ENCODE measurements at places on chromosomes 5 and 9. TPM values are rescaled to one million over a fixed set of nuclear protein-coding genes. Genes with fewer than 3 reads are reported as not detected.

- DNase-seq: no peak
Observed at GRCh38 chr9:133581513-133582343, 27.5 kb downstream of the FAM163B start.

DNA sequence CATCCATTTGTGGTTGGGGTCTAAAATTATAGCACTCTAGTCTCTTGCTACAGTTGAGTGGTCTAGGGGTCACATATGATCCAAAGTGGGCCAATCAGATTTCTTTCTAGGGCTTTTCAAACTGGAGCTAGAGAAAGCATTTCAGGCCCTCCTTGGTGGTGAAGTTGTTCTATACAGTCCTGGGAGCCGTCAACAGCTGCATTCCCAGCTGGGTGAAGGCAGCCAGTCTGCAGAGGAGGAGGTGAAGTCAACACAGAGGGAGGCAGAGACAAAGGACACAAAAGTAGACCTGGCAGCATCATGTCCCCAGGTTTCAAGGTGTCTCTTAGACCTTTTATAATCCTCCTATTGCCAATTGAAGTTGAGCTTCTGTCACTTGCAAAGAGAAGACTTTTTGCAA, 518.2 kb downstream of the BNC2 start:
- no peak for DNase-seq

DNA sequence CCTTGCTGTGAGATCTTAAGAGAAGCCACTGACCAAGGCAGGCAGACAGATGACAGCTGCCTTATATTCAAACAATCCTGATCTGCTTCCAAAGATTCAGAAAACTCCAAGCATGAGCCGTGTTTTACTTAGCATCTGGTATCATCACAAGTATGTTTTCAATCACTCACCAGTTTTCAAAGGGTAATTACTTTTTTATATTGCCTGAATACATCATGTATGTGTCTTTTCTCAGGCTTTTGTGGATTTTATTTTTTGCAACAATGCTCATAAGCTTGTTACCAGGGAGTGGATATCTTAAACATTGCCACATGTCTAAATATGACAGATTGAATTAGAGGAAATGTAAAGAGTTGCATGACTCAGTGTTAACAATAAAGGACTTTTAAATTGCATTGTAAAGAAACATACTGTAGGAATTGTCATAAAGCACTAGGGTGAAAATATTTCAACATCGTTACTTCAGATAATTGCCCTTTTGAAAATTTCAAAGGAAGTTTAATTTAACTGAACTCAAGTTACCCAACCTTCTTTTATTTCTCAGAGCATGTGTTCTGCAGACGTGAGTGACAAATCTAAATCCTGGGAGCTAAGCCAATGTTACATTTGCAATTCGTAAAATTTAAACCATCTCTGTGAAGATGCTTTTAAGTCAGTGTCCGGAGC, 326.1 kb downstream of the PLK2 start:
- DNase-seq: no peak

DNA sequence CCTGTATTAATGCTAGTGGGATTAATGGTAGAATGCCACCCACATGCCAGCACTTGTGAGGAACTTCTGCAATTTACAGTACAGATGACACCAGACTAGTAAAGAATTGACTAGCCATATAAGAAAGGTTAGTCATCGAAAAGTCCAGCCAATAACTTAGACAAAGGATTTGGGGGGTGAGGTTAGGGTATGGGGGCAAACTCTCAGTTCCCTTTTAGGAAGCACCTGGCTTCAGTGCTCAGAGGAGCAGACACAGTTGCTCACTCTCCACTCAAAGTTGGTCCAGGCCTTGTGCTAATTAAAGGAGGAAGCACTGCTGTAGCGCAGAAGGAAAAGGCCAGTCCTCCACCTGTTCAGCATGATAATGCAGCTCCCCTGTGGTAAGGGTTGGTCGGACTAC, 25.2 kb downstream of the TGFBR1 start:
- no peak for DNase-seq

DNA sequence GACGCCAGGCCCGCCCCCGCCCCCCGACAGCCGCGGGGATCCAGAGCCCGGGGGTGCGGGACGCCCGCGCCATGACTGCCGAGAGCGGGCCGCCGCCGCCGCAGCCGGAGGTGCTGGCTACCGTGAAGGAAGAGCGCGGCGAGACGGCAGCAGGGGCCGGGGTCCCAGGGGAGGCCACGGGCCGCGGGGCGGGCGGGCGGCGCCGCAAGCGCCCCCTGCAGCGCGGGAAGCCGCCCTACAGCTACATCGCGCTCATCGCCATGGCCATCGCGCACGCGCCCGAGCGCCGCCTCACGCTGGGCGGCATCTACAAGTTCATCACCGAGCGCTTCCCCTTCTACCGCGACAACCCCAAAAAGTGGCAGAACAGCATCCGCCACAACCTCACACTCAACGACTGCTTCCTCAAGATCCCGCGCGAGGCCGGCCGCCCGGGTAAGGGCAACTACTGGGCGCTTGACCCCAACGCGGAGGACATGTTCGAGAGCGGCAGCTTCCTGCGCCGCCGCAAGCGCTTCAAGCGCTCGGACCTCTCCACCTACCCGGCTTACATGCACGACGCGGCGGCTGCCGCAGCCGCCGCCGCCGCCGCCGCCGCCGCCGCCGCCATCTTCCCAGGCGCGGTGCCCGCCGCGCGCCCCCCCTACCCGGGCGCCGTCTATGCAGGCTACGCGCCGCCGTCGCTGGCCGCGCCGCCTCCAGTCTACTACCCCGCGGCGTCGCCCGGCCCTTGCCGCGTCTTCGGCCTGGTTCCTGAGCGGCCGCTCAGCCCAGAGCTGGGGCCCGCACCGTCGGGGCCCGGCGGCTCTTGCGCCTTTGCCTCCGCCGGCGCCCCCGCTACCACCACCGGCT, 1.0 kb downstream of the FOXE1 start:
- peak; percentile 88 for DNase-seq

DNA sequence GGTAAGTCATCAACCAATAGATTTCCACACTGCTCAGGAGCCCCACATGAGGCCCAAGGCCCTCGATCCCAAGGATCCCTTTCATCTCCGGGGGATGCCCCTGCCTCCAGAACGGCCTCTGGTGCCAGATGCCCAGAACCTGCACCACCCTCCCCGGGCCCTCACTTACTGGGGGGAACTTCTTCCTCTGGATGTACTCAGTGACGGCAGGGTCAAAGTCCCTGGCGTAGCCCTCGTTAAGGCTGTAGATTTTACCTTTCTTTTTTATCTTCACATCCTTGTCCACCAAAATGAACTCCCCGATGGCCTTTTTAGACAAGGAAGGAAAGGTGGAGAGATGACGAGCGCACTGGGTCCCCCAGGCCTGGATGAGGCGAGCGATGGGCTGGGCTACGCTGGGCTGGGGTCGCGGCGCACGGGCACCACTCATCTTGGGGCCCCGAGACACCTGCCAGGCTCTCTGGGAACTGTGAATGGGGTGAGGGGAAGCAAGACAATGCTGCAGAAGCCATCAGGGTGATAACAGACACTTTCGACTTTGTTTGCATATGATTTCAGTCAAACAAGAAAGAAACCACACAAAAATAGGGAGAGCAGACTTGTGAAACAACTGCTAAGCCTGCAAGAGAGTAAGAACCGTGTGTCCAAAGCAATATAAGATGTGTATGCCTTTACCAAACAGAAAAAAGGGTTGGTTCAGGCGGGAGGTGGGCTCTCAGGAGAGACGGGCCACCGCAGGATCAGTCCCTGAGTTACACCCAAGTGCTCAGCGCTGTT, 13.2 kb upstream of the FBP2 start:
- DNase-seq: no peak

GRCh38 chr5:77791356-77791755, 15.2 kb upstream of the TBCA start:
- DNase-seq: no peak

DNA sequence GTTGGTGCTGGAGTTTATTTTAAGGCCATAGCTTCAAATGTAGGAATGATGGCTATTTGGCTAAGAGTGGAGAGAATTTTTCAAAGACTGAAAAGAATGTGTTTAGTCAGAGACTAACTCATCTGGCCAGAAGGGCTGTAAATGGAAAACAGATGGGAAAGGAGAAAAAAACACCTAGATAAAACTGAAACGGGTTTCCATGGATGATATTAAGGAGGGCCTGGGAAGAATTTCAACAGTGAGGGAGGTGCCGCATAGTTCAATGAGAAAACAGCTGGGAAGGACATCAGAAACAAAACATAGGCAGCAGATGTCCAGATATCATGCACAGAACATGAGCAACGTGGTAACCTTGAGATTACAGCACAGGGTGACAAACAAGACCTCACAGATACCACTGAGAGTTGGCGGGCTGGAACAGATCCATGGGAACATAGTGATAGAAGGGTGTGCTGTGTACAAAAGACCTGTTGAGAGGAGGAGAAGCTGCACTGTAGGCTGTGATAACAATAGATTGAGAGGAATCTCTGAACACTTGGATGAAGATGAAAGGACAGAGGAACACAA, 31.2 kb upstream of the RAD23B start:
- DNase-seq: no peak

DNA sequence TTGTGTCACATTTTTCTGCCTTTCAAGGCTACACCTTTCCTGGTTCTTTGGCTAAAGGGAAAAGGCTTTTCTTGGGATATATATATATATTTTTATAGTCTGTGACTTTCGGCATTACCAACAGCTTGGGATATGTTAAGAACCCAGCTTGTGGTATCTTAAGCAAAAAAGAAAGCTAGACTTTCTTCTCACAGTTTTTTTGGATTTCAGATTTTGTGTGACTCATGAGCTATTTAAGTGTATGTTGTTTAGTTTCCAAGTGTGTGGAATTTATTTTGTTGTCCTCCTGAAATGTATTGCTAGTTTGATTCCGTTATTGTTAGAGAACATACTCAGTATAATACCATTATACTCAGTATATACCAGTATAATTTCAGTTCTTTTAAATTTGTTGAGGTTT, 64.8 kb downstream of the ERCC6L2 start:
- DNase-seq: no peak

DNA sequence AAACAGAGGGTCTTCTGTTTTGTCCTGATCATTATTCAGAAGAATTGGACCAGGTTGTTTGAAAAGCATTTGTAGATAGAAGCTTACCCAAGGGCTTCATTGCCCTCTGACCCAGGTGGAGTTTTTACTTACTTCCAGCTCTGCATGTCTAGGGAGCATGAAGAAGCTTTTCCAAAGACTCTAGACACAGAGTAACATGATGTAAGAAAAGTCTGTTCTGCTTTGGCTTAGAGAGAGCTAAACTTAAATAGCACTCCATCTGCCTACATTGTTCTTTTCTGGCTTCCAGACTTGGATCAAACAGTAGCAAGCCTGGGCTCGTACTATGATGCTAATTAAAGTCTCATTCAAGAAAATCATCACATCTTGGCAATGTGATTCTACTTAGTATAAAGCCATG, 112.1 kb downstream of the SNCAIP start:
- no peak for DNase-seq

GRCh38 chr9:104094534-104095015, 466 bp downstream of the SMC2 start:
- no peak for DNase-seq

GRCh38 chr9:69385581-69386033, 60.6 kb downstream of the ENTREP1 start:
- DNase-seq: no peak

The FIBCD1 gene
- total RNA-seq: not detected

The FAM153A gene
- 12.8 TPM for total RNA-seq

The FBXO38 gene
- total RNA-seq: 62.9 TPM

The CTSL gene
- total RNA-seq: 4.9 TPM

The ROPN1L gene
- not detected for total RNA-seq

The LECT2 gene
- total RNA-seq: not detected

The PLAC8L1 gene
- 0.57 TPM for total RNA-seq

The IL5 gene
- total RNA-seq: 7.0 TPM
